ENCODE measurements at places on chromosomes 3 and 15.

- no peak for DNase-seq
These were observed 7.6 kb downstream of the RTP2 start for GRCh38 chr3:187694801-187695200.

- DNase-seq, result peak; percentile 30
These were observed 657.5 kb upstream of the NECTIN3 start for GRCh38 chr3:110413807-110414748.

DNA sequence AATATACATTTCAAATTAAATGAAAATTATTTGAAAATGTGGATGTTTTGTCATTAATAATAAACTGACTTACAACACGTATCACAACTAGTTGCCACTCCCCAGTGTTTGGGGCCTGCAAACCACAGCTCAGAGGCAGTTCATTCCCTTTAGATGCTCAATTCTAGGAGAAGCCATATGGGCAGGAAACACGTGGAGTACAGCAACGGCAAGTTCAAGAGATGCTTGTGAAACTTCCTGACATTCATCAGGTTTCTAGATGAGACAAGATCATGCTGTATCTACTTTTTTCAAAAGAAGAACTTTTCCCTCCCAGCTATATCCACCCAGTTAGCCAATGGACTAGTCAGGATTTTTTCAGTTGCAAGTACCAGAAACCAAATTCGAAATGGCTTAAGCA lies 17.6 kb upstream of the PLA2G4D start:
- no peak for DNase-seq

DNA sequence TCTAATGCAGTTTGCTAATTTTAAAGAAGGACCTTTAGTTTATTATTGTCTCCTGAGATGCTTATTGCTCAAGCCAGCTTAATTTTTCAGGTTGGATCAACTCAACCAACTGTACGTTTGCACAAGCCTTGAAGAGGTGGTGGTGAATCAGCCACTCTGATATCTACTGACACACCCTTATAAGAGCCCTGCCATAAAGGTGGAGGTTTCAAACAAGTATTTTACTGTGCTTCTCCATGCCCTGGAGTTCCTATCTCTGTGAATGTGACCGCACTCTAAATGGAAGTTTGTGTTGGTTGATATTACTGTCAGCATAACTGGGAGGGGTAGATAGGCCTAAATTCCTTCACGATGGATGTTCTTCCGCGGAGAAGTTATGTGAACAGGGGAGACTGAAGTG lies 297.3 kb upstream of the UBE2E1 start:
- no peak for DNase-seq

GRCh38 chr3:127120851-127121647 lies 71.9 kb upstream of the PRR23E start:
- no peak for DNase-seq

GRCh38 chr15:68646156-68646555 lies 67.4 kb downstream of the CORO2B start:
- DNase-seq, result no peak

- DNase-seq, result no peak
These were observed 463.9 kb upstream of the ADAMTS9 start for GRCh38 chr3:65151666-65152065.

DNA sequence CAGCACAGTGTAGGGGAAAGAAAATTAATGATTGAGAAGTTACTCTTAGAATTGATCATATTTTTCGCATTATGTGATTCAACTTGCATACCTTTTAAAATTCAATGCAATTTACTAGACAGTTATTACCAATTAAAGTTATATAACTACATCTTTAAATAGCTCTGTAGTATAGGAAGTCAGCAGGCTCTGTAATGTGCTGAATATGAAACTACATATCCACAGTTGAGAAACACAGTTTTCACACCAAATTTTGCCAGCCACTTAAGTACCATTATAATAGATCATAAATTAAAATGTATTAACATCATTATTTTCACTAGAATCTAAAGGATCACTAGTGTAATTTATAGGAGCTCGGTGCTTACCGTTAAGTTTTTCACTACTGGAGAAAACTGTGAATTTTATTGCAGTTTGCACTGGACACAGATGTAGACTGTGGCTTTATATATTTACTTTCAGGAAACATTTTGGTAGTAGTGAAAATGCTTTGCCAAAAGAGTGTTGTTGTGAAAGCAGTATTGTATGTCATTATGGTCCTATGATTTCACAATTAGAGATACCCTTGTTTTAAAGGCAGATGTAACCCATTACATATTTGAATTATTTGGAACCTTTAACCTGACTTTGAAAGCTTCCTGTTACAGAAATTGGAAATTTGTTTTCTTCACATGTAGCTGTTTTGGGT lies 113.6 kb downstream of the PLCL2 start:
- no peak for DNase-seq

GRCh38 chr15:97893967-97894366 lies 66.5 kb upstream of the ARRDC4 start:
- no peak for DNase-seq

- no peak for DNase-seq
These were observed 81.9 kb upstream of the TGFBR2 start for GRCh38 chr3:30524357-30525040.

DNA sequence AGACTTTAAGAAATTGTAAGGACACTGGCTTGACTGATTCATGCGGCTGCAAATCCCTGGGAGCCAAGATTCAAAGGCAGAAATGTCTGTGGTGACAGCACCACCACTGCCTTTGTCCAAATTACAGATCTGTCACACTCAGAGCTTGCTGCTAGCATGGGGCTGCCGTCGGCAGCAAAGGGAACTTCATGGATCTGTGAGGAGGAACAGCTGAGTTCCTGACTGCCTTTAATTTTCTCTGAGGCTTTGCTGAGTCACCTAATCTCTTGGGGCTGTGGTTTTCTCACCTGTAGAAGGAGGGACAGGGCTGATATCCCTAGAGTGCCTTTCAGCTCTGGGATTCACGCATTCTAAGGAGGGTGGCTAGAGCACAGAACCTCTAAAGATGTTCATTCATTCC lies 4.1 kb upstream of the PAK6 start:
- no peak for DNase-seq

DNA sequence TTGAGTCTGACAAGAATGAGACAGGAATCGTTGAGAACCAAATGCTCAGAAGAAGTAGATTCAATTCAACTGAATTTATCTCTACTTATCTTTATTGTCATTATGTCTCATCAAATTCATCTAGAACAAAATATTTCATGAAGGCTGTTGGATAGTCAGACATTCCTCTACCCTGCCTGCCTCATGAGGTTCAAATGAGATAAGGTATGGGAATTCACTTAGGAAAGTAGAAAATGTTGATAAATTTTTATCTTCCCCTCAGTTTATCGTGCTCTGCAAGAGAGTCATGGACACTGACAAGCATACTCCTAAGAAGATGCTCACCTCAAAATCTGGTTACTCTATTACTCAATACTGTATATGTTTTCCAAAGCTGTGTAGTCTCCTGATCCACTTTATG lies 149.7 kb upstream of the CDIN1 start:
- no peak for DNase-seq

GRCh38 chr15:45855907-45856579 lies 221.2 kb downstream of the SQOR start:
- DNase-seq, result peak; percentile 53

- no peak for DNase-seq
These were observed 13.8 kb downstream of the TLNRD1 start for GRCh38 chr15:81014446-81015093.

DNA sequence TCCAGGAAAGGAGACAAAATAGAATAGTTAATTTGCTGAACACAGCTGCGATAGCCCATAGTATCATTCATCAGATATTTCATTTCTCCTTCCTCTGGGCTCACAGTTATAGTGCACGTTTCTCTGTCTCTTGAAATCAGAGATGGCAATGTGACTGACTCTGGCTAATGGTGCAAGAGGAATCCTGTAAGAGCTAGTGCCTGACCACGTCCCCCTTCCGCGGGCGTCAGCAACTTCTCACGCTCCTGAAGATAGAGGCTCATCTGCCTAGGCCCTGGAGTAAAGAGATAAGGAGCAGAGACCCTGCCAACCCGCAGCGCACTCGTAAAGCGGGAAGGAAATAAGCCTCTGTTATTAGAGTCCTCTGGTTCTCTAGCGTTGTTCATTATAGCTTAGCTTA lies 391.8 kb downstream of the VPS13C start:
- DNase-seq, result no peak

DNA sequence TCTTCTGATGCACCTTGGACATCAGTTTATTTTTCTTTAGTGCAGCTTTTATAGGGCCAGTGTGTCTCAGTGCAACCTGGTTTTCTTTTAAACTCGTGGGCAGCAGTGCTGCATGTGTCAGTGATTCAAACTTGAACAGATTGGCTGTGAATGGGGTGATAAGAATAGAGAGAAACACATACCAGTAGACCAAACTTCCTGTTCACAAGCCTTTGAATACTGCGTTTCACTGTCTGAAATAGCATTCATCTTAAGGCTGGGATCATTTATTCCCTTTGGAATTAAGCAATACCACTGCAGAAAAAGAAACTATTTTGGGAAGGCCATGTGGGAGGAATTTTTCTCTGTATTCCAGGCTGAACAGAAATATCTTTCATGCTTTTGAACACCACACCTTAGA lies 51.7 kb downstream of the PHLDB2 start:
- peak; percentile 24 for DNase-seq

DNA sequence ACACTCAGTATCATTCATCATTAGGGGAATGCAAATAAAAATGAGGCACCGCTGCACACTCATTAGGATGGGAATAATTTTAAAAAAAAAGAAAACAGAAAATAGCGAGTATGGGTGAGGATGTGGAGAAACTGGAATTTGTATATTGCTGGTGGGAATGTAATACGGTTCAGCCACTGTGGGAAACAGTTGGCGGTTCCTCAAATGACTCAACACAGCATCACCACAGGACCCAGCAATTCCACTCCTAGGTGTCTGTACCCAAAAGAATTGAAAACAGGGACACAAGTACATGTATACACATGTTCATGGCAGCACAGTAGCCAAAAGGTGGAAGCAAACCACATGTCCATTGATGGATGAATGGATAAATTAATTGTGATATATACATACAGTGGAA lies 35.2 kb upstream of the RFTN1 start:
- peak; percentile 13 for DNase-seq

GRCh38 chr15:64807751-64808222 lies 17.7 kb downstream of the PIF1 start:
- DNase-seq, result no peak

DNA sequence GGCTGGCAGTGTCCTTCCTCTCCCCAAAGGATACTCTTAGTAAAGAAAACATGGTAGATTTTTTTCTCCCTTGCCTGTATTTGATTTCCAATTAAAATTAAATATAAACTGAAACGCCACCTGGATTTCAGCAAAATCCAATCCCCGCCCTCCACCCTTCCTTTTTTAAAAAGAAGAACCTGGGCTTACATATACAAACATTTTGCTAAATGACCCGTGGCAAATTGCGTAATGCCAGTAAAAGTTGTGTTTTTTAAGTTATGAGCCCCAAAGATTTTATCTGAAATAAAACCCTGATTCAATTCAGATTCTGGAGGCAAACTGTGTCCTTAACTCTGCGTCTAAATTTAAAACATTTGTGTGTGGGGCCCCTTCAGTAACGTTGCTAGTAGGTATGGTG lies 403.0 kb downstream of the FOXP1 start:
- no peak for DNase-seq
